ENCODE measurements at places on chromosomes 16 and 17.
A peak's percentile ranks its signal among the peaks of the same experiment; 100 is the strongest.

GRCh38 chr17:78878261-78878660 is 24.7 kb downstream of the CEP295NL start:
- no peak for DNase-seq

DNA sequence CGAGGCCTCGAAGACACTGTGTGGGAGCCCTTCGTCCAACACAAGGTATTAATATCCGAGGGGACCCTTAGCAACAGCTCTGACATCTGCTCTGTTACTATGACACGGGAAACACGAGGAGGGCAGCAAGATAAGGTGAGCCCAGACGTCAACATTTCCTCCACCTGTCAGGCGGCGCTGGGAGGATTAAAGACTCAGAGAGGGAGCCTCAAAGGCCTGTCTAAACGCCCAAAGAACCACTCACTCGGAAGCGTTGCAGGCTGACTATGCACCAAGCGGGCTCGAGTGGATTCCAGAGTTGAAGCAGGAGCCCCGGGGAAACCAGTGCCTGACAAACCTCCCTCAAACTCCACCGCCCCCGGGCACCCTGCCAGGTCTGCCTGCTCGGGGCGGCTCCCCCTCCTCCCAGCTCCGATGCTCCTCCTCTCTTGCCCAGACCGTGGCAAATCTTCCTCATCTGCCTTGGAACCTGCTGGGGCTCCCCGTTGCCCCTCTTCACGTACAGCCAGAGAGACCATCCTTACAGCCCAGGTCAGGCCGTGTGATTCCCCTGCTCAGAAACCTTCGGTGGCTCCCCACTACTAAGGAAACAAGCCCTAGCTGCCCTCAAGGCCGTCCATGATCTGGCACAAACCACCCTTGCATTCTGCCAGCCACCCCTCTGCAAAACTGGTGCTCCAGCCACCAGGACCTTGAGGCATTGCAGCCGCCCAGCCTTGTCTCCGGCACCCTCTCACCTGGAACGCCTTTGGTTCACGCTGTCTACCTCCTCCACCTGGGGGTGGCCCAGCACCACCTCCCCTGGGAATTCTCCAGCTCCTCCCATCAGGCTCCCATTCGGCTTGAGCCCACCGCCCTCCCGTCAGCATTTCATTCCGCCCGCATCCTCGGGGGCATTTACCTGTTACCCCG is 16.2 kb downstream of the RPH3AL start:
- DNase-seq = peak; percentile 41

DNA sequence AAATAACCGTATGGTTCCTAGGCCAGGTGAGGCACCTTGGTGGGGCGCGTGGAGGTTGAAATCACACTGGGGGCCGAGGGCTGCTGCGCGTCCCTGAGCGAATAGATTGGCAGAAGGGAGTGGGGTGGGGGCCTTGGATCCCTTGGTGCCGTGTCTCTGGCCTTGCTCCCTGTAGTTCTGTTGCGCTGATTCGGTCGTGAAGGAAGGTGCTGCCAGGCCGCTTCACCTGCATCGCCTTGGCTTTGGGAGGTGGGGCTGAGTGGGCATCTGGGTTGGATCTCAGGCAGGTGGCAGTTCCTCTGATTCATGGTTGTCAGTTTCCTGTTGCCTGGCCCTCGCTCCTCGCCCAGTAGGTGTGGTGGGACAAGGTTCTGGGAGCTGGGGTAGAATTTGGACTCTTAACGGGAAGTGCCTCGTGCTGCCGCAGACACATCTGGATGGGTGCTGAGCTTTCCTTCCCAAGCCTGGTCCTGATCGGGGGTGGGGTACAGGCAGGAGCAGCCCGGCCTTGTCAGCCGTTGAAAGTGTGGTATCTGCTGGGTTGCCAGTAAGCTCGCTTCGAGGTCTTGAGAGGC is 30.1 kb downstream of the PGS1 start:
- DNase-seq = no peak

DNA sequence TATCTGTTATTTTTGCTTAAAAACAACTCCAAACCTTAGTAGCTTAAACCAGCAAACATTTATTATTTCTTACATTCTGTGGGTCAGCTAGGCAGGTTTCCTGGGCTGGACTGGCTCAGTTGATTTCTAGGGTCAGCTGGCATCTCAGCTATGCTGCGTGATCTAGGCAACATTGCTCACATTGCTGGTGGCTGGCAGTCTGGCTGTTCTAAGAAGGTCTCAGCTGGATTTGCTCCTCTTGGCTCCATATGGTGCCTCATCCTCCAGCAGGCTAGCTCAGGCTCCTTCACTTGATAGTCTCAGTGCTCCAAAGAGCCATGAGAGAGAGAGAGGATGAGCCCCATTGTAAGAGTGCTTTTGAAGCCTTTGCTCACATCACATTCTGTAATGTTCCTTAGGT is 470.6 kb upstream of the CDH5 start:
- no peak for DNase-seq

DNA sequence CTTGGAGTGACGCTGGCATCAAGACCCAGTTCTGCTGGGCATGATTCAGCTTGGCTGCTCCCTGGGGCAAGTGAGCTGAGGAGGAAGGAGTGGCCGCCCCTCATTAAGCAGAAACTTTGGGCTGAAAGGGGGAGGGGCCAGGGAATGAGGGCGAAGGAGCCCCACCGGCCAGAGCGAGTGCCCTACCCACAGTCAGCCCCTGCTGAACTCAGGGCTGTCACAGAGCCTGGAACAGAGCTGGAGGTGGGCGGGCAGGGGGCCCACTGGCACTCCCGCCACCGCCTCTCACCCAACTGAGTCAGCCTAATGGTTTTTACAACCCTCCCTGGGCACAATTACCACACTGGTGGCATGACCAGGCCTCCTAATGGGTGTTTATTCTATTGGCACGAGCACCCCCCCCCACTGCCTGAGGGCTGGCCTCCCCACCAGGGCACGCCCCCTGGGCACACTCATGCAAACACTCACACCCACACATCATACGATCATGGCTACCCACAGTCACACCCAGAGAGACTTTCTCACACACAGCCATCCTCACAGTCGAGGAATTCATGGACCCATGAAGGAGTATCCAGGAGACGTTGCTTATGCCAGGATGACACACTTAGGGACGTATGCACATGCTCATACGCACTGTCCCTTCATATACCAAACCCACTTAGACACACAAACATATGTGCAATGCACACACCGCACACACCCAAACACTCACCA is 19.2 kb downstream of the UNC119 start:
- DNase-seq = no peak

GRCh38 chr16:8878523-8878911 is 3.6 kb upstream of the LITAFD start:
- no peak for DNase-seq

- no peak for DNase-seq
Measured at GRCh38 chr16:53034306-53034705, 18.4 kb downstream of the CHD9NB start.

DNA sequence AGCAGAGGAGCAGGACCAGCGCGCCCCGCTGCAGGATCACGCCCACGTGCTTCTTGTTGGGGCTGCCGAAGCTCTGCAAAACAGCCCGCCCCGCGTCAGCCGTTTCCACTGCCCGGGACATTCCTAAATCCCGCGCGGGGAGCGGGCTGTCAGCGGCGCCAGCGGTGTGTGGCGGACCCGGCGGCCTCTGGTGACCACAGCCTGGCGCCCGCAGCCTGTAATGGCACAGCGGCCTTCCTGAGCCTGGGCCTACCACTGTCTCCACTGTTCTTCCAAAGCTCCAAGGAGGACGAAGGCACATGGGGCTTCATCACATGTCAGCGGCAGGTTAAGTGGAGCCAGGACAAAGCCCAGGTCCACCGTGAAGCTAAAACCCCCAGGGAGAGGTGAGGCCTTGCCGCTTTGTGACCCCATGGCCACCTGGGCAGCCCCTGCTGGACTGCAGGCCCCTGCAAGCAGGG is 2.5 kb downstream of the SLC47A2 start:
- no peak for DNase-seq

GRCh38 chr17:55265311-55266021 is 706 bp downstream of the HLF start:
- peak; percentile 66 for DNase-seq

DNA sequence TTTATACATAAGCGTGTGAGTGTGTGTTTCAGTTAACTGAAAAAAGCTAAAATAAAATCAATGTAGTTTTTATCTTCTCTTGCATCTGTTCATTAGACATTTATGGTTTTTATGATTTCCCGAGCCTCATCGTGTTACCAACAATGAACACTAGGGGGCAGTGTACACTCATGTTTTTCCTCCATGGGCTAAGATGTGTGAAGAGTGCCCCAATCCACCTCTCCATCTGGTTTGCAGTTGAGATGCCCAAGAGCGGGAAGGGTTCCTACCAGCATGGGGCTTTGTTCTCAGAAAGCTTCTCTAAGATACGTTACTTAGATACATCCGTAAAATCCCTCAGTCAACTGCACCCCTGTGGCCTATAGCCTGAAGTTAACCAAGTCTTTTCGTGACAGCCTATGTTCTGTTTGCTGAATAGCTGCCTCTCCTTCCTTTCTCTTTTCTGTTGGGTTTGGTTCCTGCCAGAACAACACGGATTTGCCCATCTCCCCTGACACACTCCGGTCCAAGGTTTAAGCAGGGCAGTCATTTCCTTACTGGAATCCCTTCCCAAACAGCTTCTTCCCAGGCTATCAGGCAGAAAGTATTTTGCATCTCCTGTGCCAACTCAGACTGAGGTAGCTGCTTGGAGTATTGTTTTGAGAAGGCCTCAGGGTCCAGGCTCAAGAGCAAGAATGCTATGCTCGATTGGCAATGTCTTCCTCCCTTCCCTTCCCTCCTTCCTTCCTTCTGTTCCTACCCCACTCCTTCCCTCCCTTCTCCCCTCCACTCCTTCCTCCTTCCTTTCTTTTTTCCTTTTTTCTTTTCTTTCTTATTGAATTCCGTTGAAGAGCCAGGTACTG is 12.9 kb upstream of the ELAC2 start:
- peak; percentile 23 for DNase-seq

DNA sequence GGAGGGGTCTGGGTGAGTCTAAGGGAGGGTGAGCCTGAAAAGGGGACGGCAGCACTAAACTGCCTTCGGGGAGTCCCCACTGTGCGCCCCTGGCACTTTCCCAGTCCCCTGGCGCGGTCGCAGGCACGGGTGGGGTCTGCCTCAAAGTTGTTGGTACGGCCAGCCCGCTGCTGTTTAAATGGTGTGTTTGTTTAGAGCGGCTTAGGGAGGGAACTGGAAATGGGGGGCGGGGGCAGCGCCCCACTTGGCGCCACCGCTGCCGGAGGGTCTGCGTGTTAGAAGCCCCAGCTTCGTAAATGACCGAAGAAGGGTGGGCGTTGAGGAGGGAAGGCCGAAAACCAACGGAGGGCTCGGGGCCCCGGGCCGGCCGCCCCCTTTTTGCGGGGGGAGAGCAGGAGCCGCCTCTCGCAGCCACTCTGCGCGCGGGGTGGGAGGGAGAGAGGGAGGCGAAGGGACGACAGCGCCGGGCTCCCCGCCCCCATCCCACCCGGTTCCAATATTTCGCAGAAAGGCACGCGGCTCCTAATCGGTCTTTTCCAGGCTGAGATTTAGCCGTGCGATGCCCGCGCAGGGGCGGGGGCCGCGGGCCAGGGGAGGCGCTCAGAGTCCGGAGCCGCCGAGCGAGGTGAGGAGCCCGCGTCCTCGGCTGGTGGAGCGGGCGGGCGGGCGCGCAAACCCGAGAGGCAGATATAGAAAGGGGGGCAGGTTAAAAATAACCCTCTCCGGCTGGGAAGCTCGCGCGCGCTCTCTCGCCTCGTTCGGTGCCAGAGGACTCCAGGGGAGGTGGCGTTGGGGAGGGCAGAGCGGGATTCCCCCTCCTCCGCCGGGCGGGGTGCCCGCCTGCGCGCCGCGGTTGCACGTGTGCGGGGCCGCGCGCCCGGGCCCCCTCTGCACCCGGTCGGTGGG is 54.9 kb downstream of the SREBF1 start:
- DNase-seq = peak; percentile 81

DNA sequence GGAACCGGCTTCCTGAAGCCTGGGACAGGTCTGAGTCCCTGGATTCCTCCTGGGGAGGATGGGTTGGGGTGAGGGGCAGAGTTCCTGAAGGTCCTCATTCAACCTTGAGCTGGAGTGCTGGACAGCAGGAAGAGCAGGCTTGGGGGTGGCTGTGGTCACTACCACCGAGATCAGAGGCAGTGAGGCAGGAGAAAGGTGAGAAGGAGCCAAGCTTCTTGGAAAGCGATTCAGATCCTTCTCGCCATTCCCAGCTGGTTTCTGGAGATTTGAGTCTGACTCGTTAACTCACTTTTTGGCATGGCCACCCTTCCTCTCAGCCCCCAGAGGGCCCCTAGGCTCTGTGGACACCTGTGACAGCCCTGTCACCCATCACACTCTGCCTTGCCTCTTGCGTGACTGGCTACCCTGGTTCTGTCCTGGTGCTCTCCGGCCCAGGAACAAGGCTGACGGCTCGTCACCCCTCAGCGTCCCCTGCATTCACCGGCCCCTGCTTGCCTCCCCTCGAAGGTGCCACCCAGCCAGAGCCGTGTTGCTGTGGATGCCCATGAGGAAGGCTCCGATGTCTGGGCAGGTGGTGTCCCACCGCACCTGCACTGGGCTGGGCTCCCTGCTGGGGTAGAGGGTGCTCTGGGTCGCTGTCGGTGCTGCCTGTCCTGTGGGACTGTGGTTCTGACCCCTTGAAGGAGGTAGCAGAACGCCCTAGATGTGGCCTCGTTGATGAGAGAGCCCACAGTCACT is 9.7 kb upstream of the TIMP2 start:
- DNase-seq = no peak

DNA sequence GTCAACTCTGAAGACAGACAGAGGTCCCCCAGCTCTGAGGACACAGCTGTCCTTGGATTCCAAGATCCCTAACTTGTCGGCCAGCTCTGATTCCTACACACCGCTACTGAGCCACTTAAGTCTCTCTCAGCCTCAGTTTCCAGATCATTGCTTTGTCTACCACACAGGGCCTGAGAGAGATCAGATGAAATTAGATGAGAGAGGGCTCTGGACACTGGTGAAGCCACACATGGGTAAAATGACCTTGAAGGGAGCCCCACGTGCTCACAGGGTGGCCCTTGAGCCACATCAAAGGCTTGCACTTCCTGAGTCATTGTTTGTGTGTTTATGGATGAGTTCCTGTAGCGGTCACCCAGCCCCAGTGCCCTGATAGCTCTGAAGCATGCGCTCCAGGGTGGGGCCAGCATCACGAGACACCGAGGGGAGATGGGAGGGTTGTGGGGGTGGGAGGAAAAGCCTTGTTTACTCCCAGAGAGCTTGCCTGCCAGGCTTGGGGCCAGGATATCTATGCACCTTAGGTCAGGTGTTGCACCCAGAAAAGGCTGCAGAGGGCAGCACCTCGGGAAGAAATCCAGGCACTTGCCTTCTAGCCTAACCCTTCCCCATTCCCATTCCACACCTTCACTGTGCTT is 32.7 kb upstream of the SLC6A2 start:
- DNase-seq = no peak

Measured in right kidney (tissue), 9 donors.